Glutamatergic neuron (in vitro differentiated cells): ENCODE measurements at places on chromosomes 16 and 17.
A peak's percentile ranks its signal among the peaks of the same experiment; 100 is the strongest.

DNA sequence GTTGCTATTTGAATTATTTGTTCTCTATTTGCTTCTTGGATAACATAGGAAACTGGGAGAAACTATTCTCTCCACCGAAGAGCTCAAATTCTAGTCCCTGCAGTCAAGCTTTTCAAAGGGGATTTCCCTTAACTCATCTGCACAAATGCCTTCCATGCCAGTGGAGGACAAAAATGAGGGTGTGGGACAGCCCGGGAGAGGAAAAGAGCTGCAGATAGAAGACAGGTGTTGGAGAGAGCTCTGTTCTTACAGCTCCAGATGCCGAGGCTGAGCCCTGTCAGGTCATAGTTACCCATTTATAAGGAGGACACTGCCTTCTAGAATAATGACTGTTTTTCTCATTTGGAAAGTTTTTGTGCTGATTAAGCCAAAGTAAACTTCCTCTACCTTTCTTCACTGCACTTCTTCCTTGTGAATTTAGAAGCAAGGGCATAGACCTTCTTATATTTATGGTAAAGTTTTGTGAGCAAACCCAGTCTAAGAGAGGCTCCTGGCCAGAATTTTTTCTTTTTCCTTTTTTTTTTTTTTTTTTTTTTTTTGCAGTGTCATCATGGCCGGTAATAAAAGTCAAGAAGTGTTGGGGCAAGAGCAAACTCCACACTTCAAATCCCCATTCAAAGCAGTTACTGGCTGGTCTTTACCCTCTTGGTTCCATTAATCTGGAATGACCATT is 177.2 kb downstream of the ABCC12 start:
- DNase-seq = no peak

- no peak for DNase-seq
These were observed 3.8 kb upstream of the P4HB start for GRCh38 chr17:81863833-81864768.

GRCh38 chr17:77489893-77490255 is 349.1 kb downstream of the SEC14L1 start:
- peak; percentile 28 for DNase-seq

DNA sequence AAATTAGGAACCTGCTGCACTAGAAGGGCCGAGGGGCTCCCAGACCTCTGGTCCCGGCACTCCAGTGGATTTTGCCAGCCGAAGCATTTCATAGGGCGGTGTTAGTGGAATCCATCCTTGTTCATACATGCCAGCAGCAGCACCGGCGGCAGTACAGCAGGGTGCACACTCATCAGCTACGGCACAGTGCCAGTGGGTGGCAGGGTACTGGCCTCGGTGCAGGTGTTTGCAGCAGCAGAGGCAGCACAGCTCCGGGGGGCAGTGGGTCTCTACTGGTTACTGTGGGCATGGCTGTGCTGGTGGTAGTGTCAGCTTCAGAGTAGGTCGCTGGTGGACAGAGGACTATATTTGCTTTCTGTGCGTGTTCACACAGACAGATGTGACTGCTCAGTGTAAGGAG is 985.7 kb downstream of the CDH8 start:
- DNase-seq = no peak

DNA sequence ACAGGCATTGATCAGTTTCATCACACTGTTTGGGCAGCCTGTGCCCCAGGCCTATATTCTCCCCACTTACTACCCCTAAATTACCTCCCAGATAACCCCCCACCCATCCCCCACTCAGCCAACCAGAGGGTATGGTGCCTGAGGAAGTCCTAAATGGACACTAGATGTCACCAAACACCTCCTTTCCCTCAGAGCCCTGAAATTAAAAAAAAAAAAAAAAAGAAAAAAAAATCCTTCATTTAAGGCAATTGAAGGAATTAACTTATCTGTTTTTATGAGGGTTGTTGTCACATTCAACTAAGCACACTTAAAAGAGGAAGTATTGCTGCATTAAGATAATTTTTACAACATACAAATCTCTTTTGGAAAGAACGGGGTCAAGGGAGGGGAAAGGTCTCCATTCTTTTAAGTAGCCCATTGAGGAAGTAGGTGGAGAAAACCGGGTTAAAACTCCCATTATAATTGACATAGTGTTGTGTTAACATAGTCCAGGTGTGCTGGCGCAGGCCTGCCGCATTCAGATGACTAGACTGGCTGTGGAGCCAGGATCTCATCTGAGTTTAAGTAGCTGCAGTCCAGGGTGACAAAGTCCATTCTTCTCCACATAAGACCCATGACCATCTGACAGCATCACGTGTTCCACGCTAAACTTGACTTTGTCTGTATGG is 46.3 kb downstream of the SNX11 start:
- DNase-seq = peak; percentile 42

DNA sequence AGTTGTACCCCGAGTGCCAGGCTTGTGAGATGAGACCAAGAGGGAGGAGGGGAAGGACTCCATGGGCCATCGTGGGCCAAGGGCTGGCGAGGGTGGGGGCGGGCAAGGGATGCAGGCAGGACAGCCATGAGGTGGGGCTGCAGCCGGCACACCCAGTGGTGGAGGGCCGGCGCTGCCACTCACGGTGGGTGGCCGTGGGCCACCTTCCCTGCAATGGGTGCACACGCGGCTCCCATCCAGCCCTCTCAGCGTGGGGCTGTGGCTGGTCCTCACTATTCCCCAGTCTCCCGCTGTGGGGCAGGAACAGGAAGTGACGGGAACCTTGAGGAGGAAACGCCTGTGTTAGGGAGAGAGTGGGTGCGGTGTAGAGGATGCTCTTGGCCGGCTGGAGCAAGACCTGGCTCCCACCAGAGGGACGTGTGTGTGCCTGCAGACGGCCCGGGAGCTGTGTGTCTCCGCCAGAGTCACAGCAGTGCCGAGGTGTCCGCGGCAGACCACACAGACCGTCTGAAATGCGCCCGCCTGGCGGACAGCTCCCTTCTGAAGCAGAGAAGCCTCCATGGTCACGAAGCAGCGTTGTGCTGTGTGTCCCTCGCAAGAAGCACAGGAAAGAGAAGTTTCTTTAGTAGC is 23.6 kb downstream of the CIBAR2 start:
- no peak for DNase-seq

DNA sequence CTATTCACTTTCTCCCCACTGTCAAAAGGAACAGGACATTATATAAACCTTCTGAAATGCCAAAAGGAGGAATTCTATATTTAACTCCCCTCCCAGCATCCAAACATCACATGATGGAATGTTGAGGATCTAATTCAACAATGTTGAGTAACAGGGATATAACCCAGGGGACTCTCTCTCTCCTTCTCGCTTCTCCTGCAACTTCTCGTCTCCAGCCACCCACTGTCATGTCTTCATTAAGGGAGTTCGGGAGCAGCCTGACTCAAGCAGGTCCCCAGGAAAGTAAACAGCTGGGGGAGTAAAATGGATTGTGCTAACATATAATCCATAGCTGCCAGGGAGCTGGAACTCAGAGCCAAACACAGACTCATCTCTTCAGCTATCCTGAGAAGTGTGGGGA is 51.7 kb downstream of the GRIN2A start:
- DNase-seq = no peak

DNA sequence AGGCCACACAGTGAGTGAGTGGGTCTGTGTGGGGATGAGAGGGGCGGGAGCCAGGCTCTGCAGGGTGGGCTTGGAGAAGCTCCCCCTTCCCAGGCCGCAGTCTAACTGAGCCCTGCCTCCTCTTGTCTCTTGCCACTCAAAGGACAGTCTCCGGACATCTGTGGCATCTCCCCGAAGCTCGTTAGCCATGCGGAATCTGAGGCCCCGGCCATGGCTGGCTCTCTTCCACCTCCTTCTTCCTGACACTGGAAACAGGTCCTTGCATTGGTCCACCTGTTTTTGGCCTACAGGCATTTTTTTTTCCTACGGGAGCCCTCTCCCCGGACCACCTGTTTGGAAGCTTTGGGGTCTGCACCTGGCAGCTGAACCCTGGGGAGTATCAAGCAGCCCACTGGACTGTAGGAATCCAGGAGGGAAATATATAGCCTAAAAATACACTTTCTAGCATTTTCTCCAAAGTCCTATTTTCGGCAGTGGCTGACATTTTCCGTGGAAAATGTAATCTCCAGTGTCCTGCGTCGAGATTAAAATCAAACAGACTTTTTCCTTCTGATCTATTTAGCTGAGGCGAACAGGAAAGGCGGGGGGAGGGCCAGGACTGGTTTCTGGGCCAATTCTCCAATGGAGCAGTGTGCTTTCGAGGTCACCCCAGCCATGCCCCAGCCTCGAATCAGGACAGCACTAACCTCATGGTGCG is 9.1 kb downstream of the ATP2A3 start:
- DNase-seq = no peak

- DNase-seq = peak; percentile 69
These were observed 16.0 kb downstream of the CSNK1D start for GRCh38 chr17:82257473-82257872.

- peak; percentile 97 for DNase-seq
These were observed at the start of gene CLEC16A for GRCh38 chr16:10944249-10945064. Gene CLEC16A (plus strand): TSS chr16:10944564. CDS start chr16:10944718, 154 bp downstream.

GRCh38 chr16:85520853-85521521 is 92.1 kb upstream of the GSE1 start:
- no peak for DNase-seq

DNA sequence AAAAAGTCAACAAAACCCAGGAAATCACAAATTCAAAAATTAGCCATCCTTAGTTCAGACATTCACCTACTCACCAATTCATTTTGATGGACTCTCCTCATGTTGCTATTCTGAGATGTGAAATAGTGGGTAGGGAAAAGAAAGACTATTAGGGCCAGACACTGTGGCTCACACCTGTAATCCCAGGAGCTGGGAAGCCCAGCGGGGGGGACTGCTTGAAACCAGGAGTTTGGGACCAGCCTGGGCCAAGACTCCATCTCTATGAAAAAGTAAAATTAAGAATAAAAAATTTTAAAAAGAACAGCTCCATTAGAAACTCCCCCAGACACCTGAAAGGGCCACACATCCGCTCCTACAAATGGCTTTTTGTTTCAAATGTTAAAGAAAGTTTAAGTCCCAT is 21.4 kb downstream of the UBE2O start:
- DNase-seq = no peak

- DNase-seq = no peak
These were observed 13.8 kb upstream of the CDH15 start for GRCh38 chr16:89157778-89158177.

DNA sequence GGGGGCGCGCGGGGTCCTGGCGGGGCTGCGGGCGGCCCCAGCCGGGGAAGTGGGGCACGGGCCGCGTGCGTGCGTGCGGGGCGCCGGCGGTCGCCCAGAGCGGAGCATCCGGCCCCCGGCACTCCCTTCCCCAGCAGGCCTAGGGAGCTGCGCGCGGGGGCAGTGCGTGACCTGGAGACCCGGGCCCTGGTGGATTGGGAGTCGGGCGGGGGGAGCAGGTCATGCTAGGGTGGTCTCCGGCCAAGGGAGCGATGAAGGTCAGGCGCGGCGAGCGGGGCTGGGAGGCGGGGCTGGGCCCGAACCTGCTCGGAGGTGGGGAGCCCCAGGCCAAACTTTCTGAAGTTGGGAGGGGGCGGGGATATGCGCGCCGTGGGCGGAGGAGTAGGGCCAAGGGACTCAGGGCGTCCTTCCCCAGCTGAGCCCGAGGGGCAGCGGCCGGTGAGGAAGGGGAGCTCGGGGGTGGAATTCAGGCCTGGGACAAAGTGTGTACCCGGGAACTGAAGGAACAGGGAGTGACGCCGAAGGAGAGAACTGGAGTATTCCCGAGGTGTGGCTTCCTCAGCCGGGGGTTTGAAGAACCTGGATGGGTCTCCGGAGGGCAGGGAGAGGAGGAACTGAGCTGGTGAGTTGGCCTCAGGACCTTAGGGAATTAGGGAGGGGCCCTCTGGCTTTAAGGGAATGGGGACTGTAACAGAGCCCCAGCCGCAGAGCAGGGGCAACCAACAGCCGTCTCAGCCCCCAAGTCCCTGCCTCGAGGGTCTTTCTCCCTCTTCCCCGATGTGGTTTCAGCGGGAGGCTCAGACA is 589 bp downstream of the XYLT2 start:
- DNase-seq = no peak

GRCh38 chr17:73637866-73638265 is 6.4 kb downstream of the SDK2 start:
- no peak for DNase-seq

GRCh38 chr17:57666946-57667345 is 78.2 kb downstream of the CCDC182 start:
- DNase-seq = no peak

DNA sequence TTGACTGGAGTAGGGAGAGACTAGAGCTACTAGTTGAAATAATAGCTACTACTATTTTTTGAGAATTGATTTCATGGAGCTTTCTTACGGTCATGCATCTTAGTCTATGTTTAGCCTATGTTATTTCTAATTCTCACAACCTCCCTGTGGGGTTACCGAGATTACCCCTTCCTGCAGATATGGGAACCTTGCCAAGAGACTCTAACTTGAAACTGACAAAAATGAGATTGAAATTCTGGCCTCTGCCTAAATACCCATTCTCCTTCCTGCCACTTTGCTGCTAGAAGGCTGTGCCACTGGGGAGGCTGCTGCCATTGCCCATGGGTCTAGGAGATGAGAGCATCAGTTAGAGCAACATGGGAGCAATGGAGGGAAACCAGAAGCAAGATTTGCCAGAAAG is 410.3 kb downstream of the CDH13 start:
- no peak for DNase-seq

DNA sequence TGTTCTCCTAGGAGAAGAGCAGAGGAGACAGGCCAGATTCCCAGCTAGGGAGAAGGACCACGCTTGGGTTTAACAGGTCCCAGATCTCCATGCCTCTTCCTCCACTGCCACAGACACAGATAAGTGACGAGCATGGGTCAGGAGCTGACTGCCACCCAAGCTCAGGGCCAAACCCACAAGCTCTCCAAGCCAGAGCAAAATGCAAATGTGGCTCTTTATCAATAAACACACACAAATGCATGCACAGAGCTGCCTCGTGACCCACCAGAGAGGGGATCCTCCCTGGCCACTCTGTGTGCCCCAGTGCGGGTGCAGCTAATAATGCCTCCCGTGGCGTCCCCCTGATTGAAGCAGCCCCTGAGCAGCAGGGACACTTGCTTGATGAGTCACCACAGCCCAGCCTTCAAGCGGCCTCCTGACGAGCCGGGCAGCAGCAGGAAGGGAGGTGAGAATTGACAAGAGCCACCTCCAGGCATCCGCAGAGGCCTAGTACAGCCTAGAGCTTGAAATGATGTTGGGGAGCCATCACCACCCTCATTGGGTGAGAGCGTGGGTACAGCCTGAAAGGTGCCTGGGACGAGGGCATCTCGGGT is 143.9 kb downstream of the CCDC182 start:
- no peak for DNase-seq

DNA sequence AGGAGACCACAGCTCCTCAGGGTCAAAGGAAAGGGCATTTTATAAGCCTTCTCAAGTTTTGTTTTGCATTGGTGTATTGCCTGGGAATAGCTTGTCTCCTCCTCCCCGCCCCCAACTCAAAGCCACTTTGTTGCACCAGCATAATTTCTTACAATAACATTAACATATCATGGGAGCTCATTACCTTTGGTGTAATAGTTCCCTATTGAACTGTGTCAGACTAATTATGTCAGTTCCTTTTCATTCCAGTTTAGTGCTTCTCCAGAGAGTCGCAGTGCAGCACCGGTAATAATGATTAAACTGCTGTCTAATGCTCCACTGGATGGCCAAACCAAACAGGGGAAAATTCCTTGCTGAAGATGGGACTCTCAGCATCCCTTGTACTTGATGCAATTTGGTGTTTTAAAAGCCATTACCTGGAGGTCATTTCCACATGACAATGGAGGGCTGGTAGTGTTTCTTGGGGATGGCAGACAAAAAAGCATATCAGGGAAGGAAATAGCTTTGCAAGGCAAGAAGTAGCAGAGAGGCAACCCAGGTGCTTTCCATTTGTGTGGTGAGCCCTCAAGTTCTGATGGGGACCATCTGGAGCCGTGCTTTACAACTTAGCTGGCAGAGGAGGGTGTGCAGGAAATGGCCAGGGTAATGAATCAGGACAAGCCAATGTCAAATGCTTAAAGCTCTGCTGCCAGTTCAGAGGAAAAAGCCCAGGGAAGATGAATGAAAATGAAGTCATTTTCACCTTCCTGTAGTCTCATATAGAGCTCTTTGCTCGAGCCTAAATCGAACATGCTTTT is 91.5 kb upstream of the NLRP1 start:
- no peak for DNase-seq
